ENCODE measurements at places on chromosomes 12 and 14. TPM values are rescaled to one million over a fixed set of nuclear protein-coding genes. Genes with fewer than 3 reads are reported as not detected.

DNA sequence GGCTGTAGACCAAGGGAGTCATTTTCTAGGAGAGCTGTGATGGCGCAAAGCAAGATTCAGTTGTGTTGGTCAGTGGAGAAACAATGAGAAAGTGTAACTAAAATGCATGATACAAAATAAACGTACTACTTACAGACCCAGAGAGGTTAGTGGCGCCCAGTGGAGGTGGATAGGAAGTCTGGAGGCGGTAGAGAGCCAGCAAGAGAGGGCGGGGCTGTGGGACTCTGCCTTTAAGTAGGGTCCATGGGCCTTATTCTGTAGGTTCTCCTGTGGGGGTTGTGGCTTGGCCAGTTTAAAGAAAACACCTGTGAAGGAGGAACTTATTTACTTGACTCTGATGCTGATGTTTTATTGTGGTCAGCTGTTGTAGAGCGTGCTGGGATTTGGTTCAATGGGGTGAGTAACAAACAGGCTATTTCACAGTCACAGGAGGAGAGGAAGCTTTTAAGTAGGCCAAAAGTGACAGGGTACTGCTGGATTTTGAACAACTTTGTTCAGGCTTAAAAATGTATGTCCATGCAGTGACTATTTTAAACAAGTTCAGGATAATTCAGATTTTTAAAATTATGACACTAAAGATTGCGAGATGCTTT, 1097.7 kb downstream of the TMTC2 start:
- no peak for DNase-seq

DNA sequence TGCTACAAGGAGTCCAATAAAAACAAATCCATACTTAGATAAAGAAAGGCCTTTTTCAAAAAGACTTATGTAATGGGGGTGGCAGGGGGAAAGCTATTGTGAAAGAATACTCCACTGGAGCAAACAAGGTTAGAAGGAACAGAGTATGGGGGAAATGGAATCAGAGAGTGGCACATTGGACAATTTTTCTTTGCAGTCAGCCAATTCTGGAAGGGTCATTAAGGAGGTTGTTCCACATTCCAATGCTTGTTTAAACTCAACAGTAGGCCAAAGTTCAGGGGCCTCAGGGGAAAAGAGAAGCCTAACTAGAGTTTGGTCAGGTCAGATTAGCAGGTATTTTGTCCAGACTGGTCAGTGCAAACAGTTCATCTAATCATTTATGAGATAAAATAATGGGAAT, 105.2 kb upstream of the RESF1 start:
- no peak for DNase-seq

- DNase-seq = no peak
Observed at GRCh38 chr12:48288387-48289268, 62.1 kb downstream of the ZNF641 start.

- DNase-seq = no peak
Observed at GRCh38 chr14:94486883-94487282, 10.9 kb upstream of the SERPINA9 start.

- no peak for DNase-seq
Observed at GRCh38 chr14:85342858-85343607, 186.9 kb upstream of the FLRT2 start.

DNA sequence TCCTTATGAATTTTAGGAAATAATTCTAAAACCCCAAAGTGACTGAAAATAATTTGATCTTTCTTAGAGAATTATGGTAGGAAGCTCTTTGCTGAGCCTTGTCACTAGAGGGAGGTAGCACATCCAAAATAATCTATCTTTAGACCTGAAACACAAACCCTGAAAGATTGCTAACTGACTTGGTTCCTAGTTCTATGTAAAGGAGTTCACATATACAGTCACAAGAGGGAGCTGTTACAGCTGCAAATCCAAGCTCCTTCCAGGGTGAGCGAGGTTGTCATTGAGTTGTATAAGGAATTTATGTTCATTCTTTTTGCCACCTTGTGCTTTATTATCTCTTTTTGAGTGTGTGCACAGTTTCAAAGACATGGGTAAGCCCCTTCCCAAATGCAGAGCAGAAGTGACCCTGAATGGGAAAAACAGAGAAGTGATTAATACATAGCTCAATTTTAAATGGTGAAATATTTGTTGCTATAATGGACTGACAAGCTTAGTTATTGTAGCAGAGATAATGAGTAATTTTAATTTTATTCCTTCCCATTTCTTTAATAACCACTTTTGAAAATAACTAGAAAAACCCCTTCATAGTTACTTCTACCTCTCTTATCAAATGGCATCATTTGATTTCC, 387.9 kb downstream of the DAD1 start:
- no peak for DNase-seq

- peak; percentile 71 for DNase-seq
Observed at GRCh38 chr12:60035835-60036234, 440.0 kb downstream of the SLC16A7 start.

DNA sequence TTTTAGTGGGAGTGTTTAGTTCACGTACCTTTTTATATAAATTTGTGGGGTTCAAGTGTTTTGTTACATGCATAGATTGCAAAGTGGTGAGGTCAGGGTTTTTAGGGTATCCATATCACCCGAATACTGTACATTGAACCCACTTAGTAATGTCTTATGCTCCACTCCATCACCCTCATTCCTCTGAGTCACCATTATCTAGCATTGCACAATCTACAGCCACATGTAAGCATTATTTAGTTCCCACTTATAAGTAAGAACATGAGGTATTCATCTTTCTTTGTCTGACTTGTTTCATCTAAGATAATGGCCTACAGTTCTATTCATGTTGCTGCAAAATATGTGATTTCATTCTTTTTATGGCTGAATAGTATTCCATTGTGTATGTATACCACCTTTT, 583.7 kb upstream of the LRFN5 start:
- no peak for DNase-seq

DNA sequence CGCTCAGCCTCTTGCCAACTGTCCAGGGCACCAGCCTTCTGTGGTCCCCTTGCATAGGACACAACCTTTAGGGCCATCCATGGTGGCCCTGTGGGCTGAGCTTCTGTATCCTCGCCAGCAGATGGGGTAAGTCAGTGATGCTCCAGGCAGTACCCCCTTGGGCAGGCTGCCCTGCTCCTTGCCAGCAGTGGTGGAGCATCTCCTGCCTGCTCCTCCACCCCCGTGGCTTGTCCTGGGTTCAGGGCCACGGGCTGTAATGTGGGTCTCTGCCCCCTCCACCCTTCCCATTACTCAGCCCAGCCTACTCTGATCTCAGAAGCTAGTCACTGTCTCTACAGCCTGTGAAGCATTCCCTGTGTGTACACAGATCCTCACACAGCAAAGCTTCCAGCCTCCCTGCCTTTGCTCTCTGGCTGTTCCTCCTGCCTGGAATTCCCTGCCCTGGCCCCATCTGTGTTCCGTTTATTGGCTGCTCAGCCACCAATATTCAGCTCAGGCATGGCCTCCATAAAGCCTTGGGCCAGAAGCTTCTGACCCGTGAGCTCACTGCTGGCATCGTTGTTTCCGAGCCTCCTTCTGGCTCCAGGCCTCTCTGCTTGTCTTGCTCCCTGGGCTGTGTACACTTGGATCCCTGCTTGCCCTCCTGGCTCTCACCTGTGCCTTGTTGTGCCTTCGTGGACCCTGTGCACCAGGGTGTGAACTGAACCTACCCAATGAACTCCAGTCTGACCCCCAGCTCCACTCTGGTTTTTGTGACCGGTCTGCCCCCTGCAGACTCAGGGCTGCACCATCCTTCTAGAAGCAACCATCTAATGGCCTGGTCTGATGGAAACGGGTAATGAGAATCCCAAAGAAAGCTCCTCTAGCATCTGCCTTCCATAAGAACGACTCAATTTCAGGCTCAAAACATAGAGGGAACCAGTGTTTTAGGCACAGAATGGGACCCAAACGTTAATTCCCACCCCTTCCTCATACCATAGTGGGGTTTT, 177.0 kb upstream of the PRMT8 start:
- DNase-seq = no peak

GRCh38 chr12:23002381-23002780, 377.4 kb downstream of the ETNK1 start:
- DNase-seq = no peak

GRCh38 chr14:77424862-77425261, 1.5 kb upstream of the NOXRED1 start:
- DNase-seq = no peak

DNA sequence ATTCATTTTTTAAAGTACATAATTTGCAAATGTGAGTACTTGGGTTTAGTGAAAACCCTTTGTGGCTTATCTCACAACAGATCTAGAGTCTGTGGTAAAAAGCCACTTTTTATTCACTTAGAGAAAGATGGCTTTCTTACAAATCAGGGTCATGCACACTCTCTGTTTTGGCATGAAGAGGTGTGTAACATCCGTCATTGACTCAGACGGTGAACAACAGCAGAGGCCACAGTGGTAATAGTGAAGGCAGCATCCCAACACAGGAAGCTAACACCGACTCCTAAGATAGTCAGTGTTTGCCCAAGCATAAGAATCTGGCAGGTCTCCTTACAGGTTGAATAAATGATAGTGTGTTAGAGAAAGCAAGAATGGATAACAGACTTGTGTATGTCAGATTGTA, 593.0 kb downstream of the SOX5 start:
- DNase-seq = no peak

DNA sequence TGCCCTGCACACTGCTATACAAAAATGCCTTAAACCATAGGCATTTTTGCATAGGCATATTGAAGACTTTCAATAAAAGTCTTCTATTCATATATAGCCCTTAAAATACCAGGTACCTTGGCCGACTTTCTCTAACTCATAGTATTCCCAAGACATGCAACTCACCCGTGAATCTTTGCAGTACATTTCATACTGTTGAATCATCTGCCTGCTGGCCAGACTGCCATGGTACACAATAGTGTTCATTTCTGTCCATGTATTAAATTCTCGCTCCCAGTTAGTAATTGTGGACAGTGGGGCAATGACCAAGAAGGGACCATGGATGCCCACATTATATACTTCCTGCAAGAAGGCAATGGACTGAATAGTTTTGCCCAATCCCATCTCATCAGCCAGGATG, 24.3 kb upstream of the SUPT16H start:
- DNase-seq = no peak

DNA sequence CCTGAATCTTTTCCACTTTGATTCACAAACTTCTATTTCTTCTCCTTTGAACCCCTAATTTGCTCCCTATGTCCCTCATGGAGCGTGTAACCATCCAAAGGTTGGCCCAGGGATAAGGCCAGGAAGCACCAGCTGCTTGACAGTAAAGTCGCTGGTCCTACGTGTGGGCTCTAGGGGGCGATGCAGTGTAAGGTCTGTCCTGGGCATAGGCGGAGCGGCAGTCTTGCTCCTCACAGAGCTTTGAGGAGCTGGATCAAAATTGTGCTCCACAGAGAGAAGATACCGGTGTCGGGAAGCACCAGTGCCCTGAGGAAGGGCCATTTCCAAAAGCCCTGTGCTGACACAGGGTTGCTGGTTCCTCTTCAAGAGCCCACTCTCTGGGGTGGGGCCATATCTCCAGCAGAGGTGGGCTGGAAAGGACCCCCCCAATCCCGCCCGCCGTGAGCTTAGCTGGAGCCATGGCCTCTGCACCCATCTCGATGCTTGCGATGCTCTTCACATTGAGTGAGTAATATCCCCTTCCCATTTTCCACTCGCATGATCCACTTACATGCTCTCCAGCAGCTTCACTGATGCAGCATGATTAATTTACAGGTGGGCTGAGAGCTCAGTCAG, 49.9 kb upstream of the OR4E1 start:
- no peak for DNase-seq

GRCh38 chr12:115984616-115985015, 292.9 kb downstream of the MED13L start:
- no peak for DNase-seq

DNA sequence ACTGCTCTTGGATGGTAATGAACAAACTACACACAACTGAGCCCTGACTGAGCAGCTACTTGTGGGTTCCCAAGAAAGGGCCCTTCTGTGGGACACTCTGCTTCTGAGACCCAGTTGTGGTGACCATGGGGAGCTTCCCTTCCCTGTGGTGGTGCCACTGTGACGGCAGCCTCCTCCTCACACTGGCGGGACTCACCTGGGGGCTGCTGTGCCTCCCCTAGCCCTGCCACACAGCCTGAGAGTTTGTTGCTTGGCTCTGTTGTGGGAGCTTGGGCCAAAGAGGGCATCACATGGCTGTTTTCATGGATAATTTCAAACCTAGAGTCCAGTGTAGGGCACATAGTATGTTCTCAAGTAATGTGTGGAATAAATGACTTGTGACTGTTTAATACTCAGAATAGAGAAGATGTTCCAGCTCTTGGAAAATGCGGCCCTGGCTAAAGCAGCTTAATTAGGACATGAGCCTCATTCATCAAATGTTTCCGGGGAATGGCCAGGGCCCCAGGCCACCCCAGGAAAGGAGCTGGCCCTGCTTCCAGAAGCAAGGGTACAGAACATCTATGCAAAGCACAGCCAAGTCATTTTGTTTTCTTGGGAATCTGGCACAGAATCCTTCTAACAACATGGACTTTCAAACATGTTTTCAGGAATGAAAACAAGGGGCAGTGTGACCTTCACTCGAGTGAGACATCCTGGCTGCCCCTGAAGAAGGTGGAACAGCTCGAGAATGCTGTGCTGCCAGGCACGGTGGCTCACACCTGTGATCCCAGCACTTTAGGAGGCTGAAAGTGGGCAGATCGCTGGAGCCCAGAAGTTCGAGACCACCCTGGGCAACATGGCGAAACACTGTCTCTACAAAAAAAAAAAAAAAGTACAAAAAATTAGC, 21.2 kb downstream of the ZFYVE21 start:
- no peak for DNase-seq

DNA sequence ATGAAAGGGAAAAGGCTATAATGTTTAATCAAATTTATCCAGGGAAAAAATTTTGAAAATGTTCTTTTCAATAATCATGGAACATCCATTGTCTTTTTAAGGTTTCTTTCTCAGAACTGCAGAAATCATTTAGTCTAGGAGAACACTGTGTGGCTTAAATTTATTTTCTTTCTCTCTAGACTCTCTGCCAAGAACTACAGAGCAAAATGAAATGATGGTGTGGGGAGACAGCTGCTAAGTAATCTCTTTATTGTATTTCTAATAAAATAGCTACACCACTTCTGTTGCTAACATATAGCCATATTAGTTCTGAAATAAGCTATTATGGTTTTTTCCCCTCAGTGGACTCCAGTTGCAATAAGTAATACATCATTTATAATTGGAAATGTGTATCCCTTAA, 120.9 kb downstream of the EFCAB11 start:
- DNase-seq = no peak

DNA sequence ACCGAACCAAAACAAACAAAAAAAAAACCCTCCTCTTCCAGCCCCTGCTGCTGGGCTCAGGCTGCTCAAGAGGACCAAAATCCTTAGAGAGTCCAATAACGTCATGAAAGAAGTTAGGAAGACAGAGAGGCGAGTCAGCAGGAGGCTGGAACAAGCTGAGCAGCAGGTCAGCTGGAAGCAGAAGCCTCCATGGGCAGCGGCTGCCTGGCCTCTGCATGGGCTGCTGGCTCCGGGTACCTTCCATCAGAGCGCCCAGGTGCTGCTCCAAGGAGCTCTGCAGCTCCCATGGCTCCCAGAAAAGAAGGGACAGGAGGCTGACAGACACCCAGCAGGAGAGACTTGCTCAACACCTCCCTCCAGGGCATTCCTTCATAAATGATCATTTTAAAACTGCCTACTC, 3.2 kb upstream of the KRT2 start:
- DNase-seq = no peak

GRCh38 chr12:106248312-106248845, 559 bp upstream of the CKAP4 start:
- no peak for DNase-seq

- no peak for DNase-seq
Observed at GRCh38 chr14:22540811-22541360, 48.1 kb downstream of the DAD1 start.

Gene FLVCR2
- total RNA-seq = 2.2 TPM

Gene CACNB3
- 20.9 TPM for total RNA-seq

Gene MANSC4
- not detected for total RNA-seq

Gene CLEC6A
- total RNA-seq = not detected

Gene CD4
- total RNA-seq = 0.07 TPM

Gene TIGAR
- total RNA-seq = 20.2 TPM

All from pulmonary artery endothelial cell (primary cell).